ENCODE measurements at places on chromosomes 4 and X.

- peak; percentile 81 for DNase-seq
Observed at GRCh38 chr4:75939890-75940691, 722 bp downstream of the NAAA start.

DNA sequence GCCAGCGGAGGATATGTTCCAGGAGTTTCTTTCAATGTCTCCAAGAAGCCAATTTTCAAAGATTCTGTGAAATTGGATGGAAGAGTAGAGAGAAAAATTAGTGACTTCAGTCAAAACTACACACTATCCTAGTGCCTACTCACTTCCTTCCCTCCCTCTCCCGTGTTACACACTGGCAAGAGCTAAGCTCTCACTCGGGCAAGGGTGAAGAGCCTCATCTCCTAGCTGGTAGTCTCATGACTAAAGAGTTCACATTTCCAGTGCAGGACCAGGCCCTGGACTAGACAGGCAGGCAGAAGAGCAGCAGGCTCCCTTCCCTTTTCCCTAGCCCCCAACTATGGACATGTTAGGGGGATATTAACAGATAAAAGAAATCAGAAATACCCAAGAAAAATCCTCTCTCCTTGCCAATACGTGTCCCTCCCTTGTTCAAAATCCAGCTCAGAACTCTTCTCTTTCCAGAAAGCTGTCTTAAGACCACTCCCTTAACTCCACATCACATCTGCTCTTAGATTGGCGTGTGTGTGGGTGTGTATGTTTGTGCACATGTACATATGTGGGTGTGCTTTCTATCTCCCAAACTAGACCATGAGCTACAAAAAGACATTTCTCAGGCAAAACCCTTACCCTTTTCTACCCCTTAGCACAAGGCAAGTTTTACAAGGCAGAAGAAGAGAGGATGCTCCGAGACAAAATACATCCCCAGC lies 29.9 kb downstream of the ZDHHC9 start:
- no peak for DNase-seq

DNA sequence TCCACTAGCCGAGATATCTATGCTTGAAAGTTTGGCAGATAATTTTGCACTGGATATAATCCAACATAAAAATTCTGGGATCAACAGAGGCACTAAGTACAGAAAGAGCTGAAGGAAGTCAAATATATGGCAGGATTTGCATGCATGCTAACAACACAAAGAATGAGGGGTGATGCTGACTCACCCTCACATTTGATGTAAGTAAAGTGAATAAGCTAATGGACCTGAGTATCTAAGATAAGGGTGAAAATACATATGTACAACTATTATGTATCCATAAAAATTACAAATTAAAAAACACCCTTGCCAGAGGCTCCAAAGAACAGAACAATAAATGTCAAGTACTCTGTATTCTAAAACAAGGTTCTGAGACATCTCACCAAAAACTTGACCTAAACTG lies 63.8 kb upstream of the PRDX4 start:
- DNase-seq, result no peak

DNA sequence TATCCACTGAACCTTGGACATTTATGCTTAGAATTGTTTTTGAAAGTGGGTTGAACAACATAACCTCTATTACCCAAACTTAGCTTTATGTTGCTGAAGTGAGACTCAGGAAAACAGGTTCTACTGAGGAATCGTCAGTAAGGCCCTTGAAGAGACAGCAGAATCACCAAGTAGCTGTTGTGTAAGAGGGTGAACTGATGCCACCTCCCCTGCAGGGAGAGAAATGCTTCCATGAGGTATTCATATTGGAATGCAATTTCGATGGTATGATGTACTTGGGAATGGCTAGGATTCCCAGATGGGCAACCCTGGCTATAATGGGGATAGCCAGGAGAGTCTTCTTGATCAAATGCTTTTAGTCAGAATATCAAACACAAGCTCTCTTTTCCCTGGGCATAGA lies 4.1 kb upstream of the SCRG1 start:
- no peak for DNase-seq

GRCh38 chrX:23048806-23049573 lies 49.2 kb downstream of the DDX53 start:
- no peak for DNase-seq

- no peak for DNase-seq
Observed at GRCh38 chr4:126124818-126125217, 810.1 kb downstream of the FAT4 start.

GRCh38 chr4:48493452-48494100 lies 3.5 kb downstream of the ZAR1 start:
- no peak for DNase-seq

GRCh38 chr4:177232473-177232872 lies 77.2 kb upstream of the NEIL3 start:
- DNase-seq, result no peak

- DNase-seq, result no peak
Observed at GRCh38 chrX:153812220-153812619, 17.8 kb downstream of the SSR4 start.

DNA sequence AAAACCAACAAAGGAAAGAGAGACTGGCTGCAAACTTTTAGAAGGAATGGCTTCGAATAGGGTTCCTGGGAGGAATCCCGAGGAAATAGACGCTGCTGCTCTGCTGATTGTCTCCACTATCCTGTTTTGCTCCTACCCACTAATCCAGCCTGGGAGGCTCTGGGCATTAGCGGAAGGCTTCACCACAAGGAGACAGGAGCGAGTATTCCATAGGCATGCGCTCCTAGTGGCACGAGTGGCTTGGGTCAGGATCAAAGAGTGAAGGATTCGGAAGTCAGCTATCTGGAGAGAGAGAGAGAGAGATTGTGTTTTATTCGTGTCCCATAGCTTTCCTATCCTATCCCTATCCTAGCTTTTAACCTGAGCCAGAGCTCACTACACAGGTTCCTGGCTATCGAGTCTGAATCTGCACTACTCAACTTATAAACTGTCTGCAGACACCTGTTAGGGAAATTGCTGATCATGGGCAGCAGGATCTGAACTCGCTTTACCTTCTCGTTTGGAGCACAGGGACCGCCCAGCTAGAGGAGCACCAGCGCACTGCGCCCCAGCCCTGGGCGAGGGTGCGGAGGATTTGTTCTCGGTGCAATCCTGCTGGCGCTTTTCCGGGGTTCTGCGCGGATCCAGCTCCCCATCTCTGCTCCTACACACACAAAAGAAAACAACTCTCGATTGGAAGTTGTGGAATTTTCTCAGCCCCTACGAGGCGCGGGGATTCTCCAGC lies 740 bp upstream of the NPY2R start:
- DNase-seq, result no peak

Measured in RKO (cell line).